Activated CD8-positive, alpha-beta memory T cell treated with anti-CD3 and anti-CD28 coated beads, Interleukin-2, amount 50 U/mL, for 4 hours (primary cell): ENCODE measurements at places on chromosomes 12 and 14.

GRCh38 chr12:27198036-27198435 is 46.0 kb upstream of the STK38L start:
- no peak for DNase-seq

DNA sequence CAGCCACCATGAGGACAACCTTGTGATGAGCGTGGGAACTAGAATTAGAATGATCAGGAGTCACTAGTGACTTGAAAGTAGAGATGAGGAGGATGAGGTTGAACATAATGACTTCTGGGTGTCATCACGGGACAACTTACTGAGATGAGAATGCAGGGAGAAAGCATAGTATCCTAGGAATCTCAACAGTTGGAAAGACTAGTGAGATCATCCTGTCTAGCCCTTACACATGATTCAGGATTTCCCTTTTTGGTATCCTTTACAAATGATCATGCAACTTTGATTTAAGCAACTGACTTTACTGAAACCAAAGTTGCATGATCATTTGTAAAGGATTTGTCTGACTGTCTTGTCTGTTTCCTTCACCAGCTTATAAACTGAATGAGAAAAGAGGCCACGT is 51.8 kb upstream of the HIF1A start:
- no peak for DNase-seq

DNA sequence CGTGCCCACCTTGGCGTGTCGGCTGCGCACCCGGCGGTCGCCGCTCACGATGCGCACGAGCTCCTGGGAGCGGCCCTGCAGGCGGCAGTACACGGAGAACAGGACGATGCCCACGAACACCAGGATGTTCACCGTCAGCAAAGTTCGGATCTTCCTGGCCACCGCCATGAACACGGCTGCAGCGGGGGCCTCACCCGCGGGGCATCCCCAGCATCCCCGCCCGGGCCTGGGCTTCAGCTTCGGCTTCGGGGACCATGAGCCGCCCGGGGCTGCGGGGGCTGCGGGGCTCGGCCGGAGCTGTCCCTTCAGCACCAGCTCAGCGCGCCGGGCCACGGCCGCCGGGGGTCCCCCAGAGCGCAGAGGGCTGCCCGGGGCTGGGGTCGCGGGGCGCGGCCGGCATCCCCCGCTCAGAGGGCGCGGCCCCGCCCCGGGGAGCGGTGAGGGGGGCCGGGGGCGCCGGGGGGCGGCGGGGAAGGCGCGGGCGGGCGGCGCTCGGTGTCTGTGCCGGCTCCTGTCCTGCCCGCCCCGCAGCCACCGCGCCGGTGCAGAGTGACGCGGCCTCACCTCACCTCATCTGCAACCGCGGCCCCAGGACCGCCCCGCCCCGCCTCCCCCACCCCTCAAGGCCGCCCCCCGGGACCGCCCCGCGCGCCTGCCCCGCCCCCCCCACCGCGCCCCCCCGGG is at the start of gene GALNT9:
Gene GALNT9, minus strand, starts transcription at position 554 of the 684 bp plus-strand sequence. Its CDS starts 386 bp downstream, at position 168.
- no peak for DNase-seq

DNA sequence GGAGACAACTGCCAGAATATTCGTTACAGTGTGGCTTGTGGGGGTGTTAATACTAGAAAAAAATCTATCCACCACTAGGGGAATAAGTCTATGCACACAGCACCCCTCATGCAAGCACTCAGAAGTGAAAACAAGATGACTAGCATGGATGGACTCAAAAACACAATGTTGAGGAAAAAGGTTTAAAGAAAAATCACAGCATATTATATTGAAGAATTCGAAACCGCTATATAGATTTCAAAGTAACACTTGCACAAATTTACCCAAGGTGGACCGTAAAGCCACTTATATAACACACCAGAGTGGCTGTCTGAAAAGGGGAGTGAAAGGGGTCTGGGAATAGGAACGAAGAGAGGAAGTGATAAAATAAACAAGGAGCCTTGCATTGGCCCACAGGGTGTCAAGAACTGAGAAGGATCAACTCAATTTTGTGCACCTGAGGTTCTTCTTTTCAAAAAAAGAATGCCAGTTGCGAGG is 544 bp downstream of the ABCD4 start:
- no peak for DNase-seq

DNA sequence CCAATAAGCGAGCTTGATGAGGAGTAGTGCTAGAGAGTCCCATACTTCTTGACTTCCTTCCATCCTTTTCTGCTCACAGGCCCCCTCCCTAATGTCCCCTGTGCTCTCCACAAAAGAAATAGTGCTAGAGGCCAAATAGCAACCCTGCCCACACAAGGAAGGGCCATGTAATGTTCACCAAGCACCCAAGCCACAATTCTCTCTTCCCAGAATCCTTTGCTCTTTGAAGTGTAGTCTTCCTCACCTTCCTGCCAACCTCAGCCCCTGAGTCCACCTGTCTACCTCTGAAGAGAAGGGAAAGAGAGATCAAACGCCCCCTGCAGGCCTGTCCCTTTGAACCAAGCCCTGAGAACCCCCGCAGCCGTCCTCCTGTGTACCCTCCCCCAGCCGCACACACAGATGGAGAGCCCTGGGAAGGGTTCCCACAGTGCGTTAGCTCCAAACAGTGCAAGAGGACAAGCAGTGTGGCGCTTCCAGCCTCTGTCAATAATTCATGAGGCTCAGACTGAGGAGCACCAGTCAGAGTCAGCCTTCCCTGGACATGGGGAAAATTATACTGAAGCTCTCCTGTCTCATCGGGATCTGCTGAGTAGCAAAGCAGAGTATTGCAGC is 1.9 kb upstream of the DHRS4 start:
- DNase-seq, result no peak

DNA sequence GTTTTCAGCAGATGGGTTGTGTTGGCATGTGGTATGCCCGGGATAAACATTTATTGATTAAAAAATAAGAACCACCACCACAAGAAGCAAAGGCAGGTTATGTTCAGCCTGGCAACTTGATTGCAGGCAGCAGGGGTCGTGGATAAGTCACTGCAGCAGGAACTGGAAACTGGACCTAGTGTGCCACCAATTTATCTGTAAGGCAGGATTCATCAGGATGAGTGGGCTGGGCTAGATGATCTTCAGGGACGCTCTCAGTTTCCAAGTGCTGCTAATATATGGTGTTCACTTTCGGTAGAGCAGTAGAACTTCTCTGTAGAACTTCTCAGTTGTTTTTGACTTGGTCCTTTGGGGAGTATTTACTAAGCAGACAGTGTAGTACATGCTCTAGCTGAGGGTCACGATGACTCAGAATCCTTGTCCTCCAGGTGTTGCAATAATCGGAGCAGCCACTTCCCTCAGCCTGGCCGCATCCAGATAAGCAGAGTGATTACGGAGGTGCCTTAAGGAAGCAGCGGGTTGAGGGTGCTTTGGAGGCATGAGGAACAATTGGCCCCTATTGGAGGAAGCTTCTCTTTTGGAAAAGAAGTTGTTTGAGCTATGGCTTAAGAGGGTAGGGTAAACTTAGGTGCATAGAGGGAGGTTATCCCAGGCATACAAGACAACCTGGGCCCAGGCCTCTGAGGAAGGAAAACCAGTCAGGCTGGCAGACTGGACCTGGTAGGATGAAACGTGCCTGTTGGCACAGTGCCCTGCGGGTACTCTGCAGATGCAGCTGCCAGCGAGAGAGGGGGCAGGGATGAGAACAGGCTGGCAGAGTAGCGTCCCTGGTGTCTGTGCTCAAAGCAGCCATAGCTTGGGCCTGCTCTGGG is 104.0 kb downstream of the GPR135 start:
- DNase-seq, result no peak

- DNase-seq, result no peak
Measured at GRCh38 chr14:92717571-92718042, 30.8 kb downstream of the LGMN start.

- DNase-seq, result no peak
Measured at GRCh38 chr12:67758521-67758920, 110.0 kb downstream of the DYRK2 start.

DNA sequence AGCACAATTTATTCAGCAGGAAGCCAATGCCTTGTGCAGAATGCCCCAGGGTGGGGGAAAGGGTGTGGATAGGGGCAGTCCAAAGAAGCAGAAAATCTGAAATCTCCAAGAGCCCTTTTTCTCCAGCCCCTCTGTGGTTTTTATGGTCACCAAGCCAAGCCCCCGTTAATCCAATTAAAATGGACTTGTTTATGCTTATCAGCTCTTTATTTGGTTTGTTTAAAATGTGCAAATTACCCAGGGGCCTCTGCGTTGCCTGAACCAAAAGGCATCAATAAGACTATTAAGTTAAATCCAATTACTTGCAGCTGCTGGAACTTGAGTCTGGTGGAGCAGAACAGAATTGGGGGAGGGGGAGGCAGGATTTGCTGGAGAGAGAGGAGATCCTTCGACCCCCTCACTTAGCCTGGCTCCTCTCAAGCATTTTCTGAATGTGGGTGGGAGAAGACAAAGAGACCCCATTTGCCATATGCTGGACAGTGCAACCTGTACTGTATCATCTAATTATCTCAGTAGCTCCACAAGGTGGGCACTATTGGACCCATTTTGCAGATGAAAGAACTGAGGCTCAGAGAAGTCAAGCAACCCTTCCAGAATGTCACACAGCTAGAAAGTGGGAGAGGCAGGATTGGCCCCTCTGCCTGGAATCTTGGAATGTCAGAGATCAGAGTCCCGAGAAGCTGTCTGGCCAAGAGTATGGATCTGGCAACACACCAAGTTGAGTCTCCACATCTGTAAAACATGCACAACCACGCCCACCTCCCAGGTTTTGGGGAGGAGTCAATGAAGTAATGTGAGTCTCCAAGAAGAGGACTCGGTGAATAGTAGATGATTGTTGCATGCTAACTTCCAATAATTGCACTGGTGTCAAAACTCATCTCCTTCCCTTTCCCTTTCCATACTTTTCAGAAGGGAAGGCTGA is 66.9 kb downstream of the CMKLR1 start:
- DNase-seq, result no peak

GRCh38 chr12:14988035-14988434 is 15.2 kb downstream of the PDE6H start:
- no peak for DNase-seq

DNA sequence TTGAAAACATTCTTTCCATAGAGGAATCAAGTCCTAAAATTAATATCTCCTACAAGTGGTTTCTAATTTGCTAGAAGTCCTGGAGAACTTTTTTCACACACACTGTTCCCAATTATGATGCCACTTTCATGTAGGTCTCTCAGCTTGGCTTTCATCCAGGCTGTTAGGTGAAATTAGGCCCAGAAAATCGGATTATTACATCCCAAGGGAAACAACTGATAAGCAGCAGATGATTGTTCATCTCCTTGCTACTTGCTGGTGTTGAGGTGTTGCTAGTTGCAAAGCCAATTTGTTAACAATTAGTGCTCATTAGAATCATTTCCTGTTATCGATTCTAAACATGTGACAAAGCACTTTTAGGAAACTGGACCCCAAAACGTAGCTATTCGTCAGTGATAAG is 248.0 kb downstream of the PDZRN4 start:
- DNase-seq, result no peak

DNA sequence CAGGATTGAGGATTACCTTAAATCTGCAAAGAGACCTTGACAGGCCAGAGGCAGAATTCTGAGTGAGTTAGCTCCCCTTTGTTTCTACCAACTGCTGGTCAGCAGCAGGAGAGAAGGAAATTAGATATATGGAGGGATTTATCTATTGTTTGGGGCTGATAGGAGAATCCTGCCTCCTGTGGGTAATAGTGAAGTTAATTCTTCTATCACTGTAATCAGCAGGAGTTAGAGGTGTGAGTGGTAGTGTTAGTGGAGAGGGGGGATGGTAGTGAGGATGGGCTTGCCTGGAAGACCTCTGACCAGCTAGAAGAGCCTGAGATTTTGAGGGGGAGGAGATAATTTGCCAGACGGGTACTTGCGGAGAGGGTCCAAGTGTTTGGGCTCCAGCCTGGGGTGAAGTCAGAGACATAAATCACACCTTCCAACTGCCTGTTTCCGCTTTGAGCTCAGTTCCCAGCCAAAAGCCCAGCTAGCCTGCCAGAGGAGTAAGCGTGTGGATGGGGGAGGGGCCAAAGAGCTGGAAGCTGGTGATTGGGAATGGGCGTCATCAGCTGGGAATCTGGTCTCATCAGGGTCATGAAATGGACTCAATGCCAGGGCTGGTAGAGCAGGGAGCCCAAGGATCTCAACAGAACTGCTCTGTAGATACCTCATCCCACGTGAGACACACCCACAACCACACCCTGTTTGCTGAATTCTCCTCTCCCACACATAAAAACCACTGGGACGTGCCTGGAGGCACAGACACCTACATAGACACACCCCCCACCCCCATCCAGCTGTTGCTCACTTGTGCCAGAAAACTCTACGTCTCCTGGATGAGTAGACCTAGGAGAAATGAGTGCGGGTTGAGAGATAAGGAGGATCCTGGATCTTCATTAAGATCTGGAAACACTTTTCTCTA is 13.1 kb upstream of the ITGA5 start:
- DNase-seq, result no peak

- no peak for DNase-seq
Measured at GRCh38 chr14:28870033-28870564, 103.5 kb downstream of the FOXG1 start.

DNA sequence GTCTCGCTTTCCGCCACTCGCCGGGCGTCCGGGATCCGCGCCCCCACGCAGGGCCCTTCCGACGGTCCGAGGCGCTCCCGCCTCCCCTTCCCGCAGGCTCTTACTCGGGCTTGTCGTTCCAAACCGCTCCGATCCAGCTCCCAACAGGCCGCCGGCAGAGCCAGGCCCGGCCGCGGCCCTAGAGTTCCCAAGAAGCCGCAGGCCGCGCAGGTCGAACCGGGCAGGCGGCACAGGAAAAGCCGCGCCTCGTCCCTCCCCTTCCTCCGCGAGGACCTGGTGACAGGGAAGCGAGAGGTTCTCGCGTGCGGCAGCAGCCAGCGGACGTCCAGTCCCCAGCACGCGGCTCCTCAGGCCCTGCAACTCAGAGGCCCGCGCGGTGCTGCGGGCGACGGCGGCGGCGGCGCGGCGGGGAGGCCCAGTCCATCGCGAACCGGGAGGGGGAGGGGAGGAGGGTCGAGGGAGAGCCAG is 272 bp downstream of the HECTD1 start:
- no peak for DNase-seq
